ENCODE measurements at places on chromosomes 3 and 15. TPM values are rescaled to one million over a fixed set of nuclear protein-coding genes. Genes with fewer than 3 reads are reported as not detected.

The ITIH1 gene
- not detected for total RNA-seq

The CHAC1 gene
- 4.7 TPM for total RNA-seq

- DNase-seq = no peak
Measured at GRCh38 chr3:52574056-52574965, 37.9 kb downstream of the UQCC5 start.

DNA sequence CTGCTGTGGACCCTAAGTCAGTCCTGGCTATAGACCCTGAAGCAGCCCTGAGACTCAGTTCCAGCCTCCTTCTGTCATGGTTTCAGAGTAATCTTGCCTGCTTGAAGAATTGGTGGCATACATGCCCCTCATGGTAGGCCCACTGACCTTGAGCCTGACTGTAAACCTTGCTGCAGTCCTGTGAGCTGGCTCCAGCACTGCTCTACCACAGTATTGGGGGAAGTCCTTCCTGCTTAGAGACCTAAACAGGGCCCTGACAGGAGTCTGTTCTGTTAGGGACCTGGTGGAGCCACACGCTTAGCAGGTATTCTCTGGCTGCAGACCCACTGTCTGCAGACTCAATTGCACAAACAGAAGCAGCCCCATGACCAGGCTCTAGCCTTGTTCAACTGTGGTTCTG lies 47.1 kb downstream of the OXSM start:
- no peak for DNase-seq

DNA sequence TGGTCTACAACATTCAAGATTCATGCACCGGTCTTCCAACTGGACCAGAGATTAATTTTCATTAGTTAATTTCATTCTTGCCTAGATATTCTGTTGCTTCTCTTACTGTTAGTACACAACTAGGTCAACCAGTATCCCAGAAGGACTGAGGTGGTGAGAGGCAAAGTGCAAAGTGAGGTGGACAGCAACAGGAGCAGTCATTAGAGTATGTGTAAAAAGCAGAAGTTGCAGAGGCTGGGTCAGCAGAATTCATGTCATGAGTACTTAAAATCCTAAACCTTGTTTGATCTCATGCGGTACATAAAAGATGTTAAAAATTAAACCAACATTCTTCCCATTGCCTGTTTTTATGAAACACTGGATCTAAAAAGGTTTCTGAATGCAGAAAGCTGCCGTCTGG lies 46.7 kb downstream of the PARP14 start:
- no peak for DNase-seq

- DNase-seq = no peak
Measured at GRCh38 chr3:154130540-154130939, 9.3 kb downstream of the ARHGEF26 start.

- peak; percentile 18 for DNase-seq
Measured at GRCh38 chr3:167241048-167241845, 138.8 kb downstream of the ZBBX start.

DNA sequence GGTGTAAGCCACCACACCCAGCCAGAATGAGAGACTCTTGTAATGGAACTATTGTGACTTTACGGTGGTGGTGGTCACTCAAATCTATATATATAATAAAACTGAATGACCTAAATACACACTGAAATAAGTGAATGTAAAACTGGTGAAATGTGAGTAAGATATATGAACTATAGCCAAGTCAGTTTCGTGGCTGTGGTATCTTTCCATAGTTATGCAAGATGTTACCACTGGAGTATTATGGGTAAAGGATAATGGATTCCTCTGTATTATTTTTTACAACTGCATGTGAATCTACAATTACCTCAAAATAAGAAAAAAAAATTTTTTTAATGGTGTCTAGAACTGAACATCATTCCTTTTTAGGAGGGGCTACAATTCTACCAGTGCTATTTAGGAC lies 21.9 kb downstream of the PIK3CB start:
- DNase-seq = no peak

- DNase-seq = peak; percentile 53
Measured at GRCh38 chr15:88375234-88375927, 91.8 kb downstream of the MRPL46 start.
